ENCODE measurements at places on chromosomes 7 and 10.

DNA sequence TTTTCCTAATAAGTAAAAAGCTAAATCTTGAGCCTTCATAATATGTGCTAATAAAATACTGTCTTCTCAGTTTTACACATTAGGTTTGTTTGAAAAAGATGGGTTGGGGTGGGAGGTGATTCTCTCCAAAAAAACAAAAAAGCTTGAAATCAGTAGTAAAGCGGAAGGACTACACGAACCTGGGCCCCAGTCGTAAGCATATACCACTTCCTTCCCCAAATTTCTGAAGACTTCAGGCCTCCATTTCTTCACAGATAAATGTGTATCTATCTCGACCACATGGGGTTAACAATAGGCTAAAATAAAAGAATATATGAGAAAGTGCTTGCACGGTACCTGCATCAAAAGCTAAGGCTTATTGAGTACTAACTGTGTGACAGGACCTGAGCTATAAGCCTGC lies 51.6 kb upstream of the PAX2 start:
- DNase-seq: no peak

DNA sequence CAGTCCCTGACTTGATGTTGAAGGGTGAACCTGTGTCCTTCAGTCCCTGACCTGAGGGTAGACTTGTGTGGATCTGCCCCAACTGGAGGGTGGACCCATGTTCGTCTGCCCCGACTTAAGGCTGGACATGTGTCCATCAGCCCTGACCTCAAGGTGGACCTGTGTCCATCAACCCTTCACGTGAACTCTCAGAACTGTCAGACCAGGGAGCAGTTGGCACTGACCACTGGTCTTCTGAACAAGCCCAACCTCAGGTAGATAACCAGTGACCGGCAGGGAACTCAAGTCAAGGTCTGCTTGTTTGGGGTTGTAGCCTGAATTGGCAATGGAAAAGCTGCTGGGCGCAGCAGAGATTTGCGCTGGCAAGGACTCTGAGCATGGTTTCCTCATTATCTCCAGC lies 96.5 kb downstream of the ADCY1 start:
- no peak for DNase-seq

- DNase-seq: no peak
Measured at GRCh38 chr10:76901701-76902100, 735.9 kb downstream of the KCNMA1 start.

DNA sequence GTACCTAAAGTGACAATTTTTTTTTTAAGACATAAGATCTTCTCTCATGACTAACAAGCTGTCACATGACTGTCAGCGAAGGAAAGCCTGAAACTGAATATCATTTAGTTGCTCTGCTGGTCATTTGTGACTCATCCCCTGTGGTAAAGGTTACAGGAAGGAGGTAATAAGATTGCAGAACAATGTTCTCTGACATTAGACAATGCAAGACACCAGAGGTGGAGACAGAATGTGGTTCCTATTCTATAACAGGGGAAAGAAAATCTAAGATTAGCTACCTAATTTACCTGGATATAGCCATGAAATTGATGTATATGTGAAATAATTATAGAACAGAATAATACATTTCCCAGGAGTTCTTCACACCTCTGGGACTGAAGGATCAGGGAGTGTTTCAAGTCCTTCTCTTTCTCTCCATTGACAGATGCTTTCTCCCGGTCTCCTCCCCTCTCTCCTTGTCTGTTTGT lies 47.7 kb downstream of the LRGUK start:
- DNase-seq: no peak

- DNase-seq: no peak
Measured at GRCh38 chr10:97427571-97428179, 1.7 kb downstream of the PGAM1 start.

DNA sequence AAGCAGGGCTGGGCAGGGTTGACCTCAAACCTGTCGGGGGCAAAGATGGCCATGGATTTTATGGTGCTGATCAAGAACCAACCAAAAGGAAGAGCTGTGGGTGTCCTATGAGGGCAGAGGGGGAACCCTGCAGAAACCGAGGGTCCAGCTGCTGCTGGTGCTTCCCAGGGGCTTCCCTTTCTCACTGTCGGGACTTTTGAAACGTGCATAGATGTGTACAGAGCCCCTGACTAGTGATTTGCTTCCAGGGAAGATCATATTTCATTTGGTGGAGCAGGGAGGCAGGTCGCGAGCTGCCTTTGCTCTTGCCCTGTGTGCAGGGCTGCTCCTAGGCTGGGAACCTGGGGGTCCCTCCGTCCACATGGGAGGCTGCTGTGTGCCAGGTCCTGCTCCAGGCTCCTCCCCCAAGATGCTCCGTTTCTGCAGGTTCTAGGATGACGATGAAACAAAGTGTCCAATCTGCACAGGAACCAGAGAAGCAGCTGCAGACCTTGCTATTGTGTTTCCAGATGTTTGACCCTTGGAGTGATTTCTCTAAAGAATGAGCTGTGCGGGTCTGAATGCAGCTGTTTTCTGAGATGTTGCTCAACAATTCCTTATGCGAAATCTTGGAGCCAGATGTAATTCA lies 9.4 kb upstream of the INPP5A start:
- no peak for DNase-seq

DNA sequence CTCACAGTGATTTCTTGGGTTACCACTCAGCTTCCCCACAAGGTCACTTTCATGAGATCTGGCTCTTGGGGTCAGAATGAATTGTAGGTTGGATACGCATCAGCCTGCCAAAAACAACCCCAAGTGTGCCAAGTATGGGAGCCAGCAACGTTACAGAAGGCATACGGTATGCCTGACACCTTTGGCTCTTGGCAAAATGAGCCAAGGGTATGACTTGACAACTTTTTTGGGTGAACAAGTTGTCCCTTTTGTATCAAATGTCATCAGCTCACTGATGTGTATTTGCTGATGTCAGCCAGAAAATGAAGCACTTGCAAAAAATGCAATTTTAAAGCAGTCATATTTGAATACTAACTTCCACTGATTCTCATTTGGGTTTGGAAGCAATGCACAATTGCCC lies 168.4 kb downstream of the CACNB2 start:
- DNase-seq: no peak

GRCh38 chr7:145431834-145432233 lies 596.0 kb upstream of the TPK1 start:
- DNase-seq: no peak

DNA sequence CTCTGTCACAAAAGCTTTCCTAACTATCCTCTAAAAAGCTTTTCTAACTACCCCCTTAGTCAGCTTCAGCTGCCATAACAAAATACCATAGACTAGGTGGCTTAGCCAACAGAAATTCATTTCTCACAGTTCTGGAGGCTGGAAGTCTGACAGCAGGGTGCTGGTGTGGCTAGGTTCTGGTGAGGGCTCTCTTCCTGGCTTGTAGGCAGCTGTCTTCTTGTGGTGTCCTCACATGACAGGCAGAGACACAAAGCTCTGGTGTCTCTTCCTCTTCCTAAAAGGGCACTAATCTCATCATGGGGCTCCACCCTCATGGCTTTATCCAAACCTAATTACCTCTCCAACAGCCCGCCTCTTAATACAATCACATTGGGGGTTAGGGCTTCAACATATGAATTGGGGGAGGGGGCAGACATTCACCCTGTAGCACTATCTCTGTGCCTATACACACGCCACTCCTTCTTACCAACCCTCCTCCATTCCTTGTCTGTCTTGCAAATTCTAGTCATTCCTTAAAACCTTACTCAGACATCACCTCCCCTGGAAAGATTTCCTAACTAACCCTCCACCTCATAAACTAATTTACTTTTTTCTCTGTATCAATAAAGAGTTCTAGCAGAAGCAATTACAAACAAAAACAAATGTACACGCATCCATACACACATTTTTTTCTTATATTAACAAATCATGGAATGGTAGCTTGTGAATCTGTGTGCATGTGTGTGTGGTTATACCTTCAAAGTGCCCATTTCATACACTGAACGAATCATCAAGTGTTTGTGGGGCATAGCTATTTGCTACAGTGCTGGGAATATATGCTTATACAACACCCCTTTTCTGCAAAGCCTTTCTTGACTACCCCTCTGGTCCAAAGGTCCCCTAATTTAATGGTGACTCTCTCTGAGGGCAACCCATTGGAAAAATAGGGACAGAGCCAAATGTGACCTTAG lies 26.4 kb downstream of the RHOBTB1 start:
- DNase-seq: no peak

- no peak for DNase-seq
Measured at GRCh38 chr10:55629793-55630490, 731.1 kb downstream of the ZWINT start.

GRCh38 chr7:74452748-74453321 lies 871 bp upstream of the GTF2IRD1 start:
- DNase-seq: no peak

DNA sequence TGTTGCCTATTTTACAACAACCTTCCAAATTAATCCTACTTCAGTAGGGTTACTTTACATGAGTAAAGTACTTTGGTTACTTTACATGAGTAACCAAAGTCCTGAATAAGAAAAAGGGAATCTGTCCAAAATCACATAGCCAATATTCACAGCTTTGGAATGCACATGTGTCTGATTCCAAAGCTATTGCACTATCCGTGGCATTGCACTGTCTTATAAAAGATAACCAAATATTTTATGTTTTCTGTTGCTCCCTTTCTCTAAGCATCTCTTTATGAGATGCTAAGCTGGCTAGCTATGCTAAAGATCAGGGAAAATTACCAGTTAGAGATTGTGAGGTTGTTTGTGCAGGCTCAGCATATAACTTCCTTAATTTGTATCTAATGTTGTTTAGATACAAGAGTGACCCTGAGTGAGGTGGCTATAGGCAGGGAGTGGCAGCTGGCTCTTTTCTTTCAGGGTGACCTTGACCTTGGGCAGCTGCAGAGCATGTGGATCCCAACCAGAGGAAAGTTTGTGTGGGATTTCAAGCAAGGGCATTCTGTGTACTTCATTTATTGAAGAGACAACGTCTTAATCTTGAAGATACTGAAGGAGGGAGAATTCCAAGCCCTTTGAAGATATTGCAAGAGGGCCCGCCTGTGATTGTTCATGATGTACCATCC lies 366.1 kb upstream of the ANKRD30A start:
- no peak for DNase-seq

DNA sequence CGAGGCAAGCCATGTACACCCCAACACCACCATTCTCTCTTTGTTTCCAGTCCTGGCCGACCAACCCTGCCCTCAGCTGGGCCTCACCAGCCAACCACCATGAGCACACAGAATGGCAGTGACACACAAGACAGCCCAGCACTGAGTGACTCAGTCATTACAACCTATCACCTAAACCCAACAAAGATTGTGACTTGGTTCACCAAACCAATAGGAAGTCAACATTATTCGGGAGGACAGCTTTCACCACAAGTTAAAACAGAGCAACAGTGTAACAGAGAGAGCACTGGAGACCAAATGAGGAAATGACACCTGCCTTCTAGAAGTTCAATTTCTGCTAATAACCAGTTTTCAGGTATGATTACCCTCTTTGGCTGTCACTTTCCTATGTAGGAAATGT lies 72.1 kb downstream of the DNMBP start:
- DNase-seq: no peak

DNA sequence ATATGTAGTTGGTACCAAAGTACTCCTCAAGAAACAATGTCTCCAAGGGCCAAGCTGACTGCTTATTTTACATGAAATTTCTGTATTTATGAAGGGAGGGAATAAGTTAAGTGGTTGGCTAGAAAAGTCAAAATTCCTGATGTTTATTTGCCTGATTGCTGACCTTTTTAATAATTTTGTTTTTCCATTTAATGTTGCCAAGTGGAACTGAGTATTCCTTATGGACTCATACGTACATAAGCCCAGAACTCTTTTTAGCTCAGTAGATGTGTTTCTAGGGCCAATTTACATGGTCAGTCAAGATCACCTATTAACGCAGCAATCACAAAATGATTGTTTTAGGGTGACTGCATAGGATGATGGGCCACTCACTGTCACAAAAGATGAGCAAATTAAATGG lies 78.3 kb upstream of the FZD8 start:
- no peak for DNase-seq

GRCh38 chr7:112982441-112983063 lies 104.1 kb downstream of the GPR85 start:
- no peak for DNase-seq

GRCh38 chr7:100799037-100799896 lies 28.1 kb downstream of the EPHB4 start:
- DNase-seq: peak; percentile 69

DNA sequence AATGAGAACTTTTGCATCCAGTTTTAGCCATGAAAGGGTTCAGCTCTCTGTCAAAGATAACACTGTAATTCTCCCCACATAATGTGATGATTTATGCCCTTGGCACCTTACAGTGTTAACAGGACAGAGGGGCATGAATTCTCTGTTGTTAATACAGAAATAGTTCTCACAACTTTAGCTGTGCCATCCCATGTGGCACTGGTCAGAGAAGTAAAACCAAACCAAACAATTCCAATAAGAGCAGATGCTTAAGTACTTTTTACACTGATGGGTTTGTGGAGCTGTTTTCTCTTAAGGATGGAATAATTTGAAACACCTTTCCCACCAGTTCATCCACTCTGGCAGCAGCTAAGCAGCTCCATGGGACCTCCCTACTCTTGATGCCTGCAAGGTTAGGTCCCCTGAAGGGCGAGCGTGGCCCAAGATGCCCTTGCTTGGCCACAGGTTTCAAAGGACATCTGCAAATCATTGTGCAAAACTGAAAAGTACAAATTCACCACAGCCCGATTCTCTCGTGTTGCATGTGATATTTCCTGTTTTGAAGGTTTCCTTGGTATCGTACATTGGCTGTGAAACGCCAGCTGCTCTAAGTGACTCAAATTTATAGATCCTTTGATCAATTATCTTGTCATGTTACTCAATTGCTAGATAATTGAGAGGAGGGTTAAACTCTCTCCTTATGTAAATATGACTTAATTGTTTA lies 82.5 kb upstream of the CREB5 start:
- no peak for DNase-seq

DNA sequence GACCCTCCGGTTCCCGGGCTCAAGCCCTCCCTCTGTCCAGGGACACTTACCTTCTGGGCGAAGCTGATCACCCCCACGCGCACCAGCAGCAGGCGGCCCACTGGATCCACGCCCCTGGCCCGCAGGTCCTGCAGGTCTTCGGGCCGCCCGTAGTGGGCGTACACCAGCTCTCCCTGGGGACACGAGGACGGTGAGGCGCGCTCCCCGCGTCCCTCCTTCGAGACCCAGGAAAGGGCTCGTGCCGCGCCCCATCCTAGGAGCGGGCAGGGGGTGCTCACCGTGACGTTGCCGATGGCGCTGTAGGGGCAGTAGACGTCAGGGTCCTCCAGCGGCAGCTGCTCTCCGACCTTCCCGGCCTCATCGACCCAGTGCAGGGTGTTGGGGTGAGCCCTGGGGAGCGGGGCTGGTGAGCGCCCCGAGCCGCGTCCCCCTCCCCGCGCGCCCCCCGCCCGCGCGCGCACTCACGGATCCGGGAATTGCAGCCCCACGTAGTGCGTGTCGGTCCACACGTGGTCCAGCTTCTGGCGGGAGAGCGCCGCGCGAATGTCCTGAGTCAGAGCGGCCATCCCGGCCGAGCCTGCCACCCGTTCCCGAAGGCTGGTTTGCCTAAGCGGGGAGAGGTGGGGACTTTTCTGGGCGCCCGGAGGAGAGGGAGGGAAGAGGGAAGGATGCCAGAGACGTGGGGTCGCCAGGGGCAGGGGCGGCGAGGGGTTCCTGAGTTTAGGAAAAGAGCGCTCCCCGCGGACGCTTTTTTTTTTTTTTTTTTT lies 8.2 kb downstream of the TFR2 start:
- no peak for DNase-seq

- no peak for DNase-seq
Measured at GRCh38 chr7:138370956-138371355, 89.1 kb upstream of the TRIM24 start.

Measured in hematopoietic multipotent progenitor cell treated with erythropoietin and hydrocortisone succinate and interleukin-3 and kit ligand, for 15 days (in vitro differentiated cells).